ENCODE measurements at places on chromosomes 7 and 10.

- no peak for DNase-seq
These were observed 111.6 kb downstream of the SGMS1 start for GRCh38 chr10:50512214-50512595.

DNA sequence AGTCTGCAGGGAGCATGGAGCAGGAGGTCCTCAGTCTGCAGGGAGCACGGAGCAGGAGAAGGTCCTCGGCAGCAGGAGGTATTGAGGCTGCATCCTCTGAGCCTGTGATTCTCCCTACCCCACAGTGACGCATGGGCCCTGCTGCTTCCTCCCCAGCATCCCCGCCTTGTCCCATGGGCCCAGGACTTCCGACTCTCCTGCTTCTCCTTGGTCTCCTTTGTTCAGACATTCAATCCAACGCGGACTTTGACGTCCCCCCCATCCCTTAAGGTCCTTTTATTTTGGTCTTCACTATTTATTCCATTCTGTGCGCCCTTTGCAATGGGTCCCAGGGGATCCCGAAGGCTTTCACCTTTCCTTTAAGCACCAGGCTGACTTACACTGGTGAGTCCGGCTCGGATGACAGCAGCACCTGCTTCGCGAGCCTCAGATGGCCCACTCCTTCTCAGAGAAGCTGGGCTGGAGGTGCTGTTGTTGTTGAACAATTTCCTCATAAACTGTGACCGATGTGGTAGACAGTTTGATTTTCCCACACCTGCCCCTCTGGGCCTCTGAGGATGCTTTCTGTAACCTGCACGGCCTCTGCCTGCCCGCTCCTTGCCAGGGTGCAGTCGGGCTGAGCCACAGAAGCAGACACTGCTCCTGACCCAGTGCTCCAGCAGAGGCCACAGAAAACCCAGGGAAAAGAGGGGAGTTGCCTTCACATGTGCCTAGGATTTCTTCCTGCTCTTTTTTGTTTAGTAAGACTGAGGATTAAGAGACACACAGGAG lies 407.2 kb upstream of the SHH start:
- no peak for DNase-seq

DNA sequence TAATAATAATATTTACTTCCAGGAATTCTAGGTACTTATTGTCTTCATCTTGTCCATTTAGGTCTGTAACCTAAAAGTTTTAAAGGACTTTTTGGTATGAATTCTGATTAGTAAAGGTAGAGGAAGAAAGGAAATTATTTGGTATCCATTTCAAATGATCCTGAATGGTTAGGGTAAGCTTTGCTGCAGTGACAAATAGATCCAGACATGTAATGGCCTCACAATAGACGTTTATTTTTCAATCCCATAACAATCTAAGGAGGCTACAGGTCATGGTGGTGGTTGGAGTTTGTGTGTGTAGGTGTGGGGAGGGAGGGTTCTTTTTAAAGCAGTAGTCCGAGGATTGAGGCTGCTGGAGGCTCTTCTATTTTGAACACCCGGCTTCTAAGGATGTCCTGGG lies 5.3 kb downstream of the FBH1 start:
- DNase-seq: no peak

GRCh38 chr7:74656441-74656836 lies 1.1 kb upstream of the GTF2I start:
- DNase-seq: no peak

DNA sequence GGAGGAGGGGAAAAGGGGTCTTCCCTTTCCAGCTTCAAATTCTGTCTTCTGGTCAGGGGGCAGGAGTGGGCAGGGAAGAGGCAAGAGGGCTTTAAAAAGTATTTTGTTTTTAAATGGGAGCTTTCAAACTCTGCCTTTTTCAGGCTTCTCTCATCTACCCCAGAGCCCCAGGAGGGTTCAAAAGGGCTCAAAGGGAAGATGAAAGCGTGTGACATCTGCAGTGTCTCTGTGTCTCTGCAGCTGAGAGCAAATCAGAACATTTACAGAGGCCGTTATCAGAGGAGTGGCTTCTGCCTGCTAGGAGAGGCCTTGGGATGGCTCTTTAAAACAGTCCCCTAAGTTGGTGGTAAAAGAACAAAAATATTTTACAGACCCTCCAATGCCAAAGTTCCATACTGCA lies 30.3 kb downstream of the TRIM8 start:
- no peak for DNase-seq

DNA sequence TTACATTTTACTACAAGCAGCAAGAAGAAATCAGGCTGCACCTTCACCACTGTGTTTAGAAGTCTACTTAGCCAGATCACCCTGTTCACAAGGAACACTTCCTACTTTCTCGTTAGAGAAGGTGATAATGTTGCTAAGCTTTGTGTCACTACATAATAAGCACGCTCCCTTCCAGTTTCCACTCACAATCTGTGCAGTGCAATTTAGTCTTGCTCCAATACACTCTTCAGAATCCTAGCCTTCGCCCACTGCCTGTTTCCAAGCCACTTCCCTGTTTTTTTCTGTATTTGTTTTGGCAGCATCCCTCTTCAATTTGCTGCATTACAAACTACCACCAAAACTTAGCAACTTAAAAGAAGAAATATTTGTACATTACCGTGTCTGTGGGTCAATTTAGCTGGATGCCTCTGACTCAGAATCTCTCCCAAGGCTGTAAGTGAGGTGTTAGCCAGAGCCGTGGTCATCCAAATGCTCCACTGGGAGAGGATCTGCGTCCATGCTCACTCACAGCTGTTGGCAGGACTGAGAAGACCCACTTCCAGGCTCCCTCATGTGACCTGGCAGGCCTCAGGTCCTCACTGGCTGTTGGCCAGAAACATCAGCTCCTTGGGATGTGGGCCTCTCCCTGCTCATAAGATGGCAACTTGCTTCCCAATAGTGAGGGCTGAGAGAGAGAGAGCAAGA lies 110.4 kb downstream of the PON1 start:
- DNase-seq: no peak

- no peak for DNase-seq
These were observed 762.4 kb downstream of the REEP3 start for GRCh38 chr10:64283621-64284020.

GRCh38 chr10:89159761-89160160 lies 47.4 kb downstream of the CH25H start:
- no peak for DNase-seq

DNA sequence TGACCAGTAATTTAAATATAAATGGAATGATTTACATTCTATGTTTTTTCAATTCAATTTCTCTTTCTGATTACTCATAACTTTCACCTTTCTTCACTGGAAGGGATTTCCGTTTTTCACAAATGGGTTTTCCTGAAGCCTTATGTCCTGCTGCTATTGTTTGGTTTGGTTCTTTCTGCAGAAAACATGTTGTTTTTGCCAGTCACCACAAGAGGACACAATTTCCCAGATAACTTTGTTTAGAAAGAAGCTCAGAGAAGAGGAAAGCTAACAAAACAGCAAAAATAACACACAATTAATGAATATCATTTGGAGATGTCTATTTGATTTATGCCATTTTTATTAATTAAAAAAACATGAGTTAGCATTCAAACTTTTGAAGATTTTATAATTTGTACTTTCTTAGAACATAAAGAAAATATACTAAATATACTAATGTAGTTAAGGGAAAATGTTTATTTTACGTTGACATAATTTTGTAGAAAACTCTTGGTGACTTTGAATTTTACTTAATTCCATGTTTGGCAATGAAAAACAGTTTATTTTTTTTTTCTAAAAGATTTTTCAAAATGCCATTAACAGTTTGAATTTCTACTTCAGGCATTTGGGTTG lies 4.6 kb upstream of the TWIST1 start:
- DNase-seq: no peak

DNA sequence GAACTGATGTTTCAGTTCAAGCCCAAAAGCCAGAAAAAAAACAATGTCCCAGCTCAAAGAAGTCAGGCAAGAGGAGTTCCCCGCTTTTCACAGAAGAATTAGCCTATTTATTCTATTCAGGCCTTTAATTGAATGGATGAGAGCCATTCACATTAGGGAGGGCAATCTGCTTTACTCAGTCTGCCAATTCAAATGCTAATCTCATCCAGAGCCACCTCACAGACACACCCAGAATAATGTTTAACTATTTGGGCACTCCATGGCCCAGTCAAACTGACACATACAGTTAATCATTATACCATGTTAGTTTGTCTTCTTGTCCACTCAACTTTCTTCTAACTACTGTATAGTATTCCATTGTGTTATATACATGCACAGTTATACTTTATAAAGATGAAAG lies 2.6 kb upstream of the NPSR1 start:
- DNase-seq: no peak

DNA sequence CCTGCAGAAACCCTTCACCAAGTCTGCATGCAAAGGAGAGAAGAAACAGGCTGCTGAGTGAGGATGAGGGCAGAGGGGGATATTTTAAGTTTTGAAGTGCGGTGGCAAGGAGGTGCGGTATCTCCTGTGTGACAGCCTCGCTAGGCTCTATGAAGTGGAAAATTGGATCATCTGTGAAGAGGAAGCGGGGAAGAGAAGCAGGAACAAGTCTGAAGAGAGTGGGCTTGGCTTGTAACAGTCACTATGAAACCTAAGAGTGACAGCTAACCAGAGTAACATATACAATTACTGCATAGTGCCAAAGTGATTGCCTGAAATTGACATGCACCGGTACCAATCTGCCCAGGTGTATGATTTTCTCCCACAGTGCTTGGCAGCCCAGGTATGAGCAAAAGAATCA lies 287.5 kb upstream of the KLF14 start:
- DNase-seq: no peak

GRCh38 chr7:30562498-30562897 lies 32.2 kb upstream of the GARS1 start:
- no peak for DNase-seq

- peak; percentile 47 for DNase-seq
These were observed 136.1 kb downstream of the ICA1 start for GRCh38 chr7:8125680-8126444.

GRCh38 chr10:75654772-75655171 lies 223.3 kb downstream of the LRMDA start:
- no peak for DNase-seq

DNA sequence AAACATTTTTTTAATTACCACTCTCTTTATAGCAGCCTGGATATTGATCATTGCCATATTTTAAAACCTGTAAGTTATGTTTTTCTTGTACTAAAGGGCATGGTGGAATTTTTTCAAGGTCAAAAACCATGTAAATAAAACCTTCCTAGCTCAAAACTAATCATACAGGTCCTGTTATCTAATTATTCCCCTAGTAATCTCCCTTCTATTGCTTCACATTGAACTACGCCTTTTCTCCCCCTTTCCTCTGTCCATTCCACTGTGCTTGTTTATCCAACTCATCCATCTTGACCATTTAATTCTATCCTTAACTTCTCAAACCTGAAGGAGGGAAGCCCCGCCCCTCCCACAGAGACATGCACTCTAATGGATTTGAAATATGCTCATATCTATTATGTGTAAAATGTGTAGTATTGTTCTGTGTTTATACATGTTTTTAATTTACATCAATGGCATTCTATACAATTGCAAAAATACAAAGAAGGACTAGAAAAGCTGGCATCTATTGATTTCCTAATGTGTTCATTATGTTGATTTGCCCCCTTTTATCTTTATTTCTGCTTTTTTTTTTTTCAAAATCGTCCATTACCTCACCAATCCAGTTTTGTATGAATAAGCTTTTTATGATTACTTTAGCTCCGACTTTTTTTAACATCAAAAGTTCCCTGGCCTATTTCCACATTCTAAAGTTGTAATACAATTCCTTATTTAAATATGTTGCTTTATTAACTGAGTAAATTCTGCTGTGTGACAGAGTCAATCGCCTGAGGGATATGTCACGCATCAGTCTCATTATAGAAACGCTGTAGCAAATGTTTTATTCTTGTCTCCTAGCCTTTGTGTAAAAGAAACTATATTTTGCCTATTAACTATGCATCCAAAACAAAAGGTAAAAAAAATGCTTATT lies 61.0 kb downstream of the MET start:
- DNase-seq: no peak

DNA sequence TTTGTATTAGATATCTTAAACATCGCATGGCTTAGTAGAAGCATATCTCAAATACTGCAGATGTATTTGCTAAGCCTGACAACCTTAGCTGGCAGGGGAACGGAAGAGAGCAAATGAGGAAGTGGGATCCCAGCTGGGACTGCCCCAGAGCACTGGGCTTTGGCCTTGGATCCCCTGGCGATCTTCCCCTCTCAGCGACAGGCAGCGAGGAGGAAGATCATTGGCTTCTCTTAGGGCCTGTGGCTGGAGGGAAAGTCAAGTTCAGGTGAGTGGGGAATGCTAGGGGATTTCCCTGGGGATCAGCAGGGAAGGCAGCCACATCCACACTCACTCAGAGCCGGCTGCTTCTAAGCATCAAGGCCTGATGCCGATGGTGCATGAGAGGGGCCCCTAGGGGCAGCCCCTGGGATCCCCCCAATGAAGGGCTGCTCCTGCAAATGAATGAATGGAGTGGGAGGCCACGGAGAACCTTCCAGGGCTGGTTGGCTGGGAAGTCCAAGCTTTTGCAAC lies 42.0 kb downstream of the LYZL2 start:
- DNase-seq: no peak

- no peak for DNase-seq
These were observed 998.5 kb upstream of the GHITM start for GRCh38 chr10:83140811-83141210.

DNA sequence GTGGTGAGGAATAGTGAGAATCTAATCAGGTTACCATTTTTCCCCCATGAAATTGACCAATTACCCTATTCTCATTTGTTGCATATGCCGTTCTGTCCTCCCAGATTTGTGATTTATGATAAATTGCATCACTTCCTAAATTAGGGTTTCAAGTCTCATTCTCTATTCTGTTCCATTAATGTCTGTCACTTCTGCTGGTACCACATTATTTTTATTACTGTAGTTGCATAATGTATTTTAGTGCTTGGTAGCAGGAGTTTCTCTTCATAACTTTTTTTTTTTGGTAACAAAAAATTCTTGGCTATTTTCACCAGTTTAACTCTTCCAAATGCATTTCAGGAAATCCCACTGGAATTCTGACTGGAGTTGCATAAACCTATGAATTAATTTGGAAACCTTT lies 44.0 kb upstream of the FAM133B start:
- DNase-seq: no peak

GRCh38 chr7:11466517-11467105 lies 365.4 kb downstream of the THSD7A start:
- no peak for DNase-seq

- no peak for DNase-seq
These were observed 537.3 kb upstream of the MGMT start for GRCh38 chr10:128929767-128930166.

- DNase-seq: no peak
These were observed 38.0 kb upstream of the SRPK2 start for GRCh38 chr7:105426606-105427146.
